ENCODE measurements at places on chromosomes 2 and 18.
A peak's percentile ranks its signal among the peaks of the same experiment; 100 is the strongest.

DNA sequence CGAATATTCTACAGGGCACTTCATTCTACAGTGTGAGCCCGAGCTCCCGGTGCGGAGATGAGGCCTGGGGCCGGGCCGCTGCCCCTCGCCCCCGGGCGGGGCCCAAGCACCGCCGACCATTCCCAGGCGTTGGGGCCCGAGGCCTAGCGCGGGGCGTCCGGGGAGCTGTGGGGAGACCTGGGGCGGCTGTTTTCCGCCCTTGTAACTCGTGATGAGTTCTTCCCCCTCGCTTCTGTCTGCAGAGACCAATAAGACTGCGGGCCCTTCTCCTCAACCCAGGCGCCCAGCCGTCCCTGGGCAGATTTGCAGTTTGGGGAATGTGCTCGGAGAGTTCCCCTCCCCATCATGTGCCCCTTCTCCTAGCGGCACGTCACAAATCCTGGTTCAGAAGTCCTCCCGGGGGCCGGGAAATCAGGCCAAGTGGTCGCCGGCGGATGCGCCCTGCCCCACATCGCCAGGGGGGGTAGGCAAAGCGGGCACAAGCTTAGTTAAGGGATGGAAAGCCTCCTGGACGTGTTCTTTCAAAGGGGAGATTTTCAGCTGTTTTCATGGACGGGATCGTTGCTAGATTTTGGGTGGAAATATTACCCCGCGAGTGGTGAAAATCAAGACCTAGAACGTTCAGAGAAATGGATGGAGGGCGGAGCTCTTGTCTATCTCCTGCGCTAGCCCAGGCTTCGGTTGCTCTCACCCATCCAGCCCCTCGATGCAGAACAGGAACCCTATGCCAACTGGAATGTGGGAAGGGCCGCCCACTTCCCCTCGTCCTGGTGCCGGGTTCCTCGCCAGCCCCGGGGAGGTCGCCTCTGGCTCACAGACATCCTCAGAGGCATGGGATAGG, 18.8 kb upstream of the HAAO start:
- DNase-seq: no peak
- H3K27ac ChIP-seq: peak overlapping the region; percentile 99
- H3K4me1 ChIP-seq: peaks cover 24% of the 10 kb centered on the region
- H3K27me3 ChIP-seq: no peaks in the 10 kb centered on the region
- peaks cover 13% of the 10 kb centered on the region for H3K36me3 ChIP-seq
- peak overlapping the region; percentile 94 for H3K4me3 ChIP-seq

DNA sequence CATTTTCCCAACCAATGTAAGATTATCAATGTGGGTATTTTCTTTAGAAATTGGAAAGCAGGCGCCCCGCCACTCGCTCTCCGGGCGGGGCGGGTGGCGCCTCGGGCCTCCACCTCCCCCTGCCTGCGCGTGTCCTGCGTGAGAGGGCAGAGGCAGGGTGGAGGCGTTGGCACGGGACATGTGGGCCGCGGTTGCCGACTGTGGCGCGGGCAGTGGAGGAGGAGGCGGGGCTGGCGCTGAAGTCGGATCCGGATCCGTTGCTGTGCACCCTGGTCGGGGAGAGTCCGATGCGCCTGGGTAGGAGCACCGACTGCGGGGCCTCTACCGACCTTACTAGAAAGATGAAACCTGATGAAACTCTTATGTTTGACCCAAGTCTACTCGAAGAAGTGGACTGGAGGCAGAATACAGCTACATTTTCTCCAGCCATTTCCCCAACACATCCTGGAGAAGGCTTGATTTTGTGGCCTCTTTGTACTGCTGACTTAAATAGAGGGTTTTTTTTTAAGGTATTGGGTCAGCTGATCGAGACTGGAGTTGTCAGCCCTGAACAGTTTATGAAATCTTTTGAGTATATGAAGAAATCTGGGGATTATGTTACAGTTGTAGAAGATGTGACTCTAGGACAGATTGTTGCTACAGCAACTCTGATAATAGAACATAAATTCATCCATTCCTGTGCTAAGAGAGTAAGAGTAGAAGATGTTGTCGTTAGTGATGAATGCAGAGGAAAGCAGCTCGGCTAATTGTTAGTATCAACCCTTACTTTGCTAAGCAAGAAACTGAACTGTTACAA, 37.9 kb downstream of the PMS1 start:
- H3K27me3 ChIP-seq: no peaks in the 10 kb centered on the region
- no peak overlapping the region for H3K4me3 ChIP-seq
- peaks cover 3% of the 10 kb centered on the region for H3K4me1 ChIP-seq
- H3K27ac ChIP-seq: no peak overlapping the region
- peaks cover 21% of the 10 kb centered on the region for H3K36me3 ChIP-seq

GRCh38 chr2:19203866-19204265, 154.6 kb downstream of the OSR1 start:
- H3K27me3 ChIP-seq: no peaks in the 10 kb centered on the region
- H3K36me3 ChIP-seq: no peaks in the 10 kb centered on the region
- no peak for DNase-seq

GRCh38 chr2:65049010-65049639, 7.1 kb upstream of the CEP68 start:
- H3K36me3 ChIP-seq: peaks cover 9% of the 10 kb centered on the region
- no peak overlapping the region for H3K27ac ChIP-seq
- no peak overlapping the region for H3K4me3 ChIP-seq
- DNase-seq: no peak
- no peaks in the 10 kb centered on the region for H3K27me3 ChIP-seq
- peaks cover 11% of the 10 kb centered on the region for H3K4me1 ChIP-seq

GRCh38 chr2:172079838-172080640, 5.3 kb upstream of the DLX1 start:
- peaks cover 24% of the 10 kb centered on the region for H3K4me1 ChIP-seq
- DNase-seq: no peak
- H3K27me3 ChIP-seq: peaks cover 60% of the 10 kb centered on the region
- peak overlapping the region; percentile 34 for H3K4me3 ChIP-seq
- no peaks in the 10 kb centered on the region for H3K36me3 ChIP-seq

GRCh38 chr18:74141667-74142066, 6.0 kb downstream of the FBXO15 start:
- no peak for DNase-seq
- H3K4me3 ChIP-seq: no peak overlapping the region
- no peaks in the 10 kb centered on the region for H3K4me1 ChIP-seq
- H3K27ac ChIP-seq: no peak overlapping the region

DNA sequence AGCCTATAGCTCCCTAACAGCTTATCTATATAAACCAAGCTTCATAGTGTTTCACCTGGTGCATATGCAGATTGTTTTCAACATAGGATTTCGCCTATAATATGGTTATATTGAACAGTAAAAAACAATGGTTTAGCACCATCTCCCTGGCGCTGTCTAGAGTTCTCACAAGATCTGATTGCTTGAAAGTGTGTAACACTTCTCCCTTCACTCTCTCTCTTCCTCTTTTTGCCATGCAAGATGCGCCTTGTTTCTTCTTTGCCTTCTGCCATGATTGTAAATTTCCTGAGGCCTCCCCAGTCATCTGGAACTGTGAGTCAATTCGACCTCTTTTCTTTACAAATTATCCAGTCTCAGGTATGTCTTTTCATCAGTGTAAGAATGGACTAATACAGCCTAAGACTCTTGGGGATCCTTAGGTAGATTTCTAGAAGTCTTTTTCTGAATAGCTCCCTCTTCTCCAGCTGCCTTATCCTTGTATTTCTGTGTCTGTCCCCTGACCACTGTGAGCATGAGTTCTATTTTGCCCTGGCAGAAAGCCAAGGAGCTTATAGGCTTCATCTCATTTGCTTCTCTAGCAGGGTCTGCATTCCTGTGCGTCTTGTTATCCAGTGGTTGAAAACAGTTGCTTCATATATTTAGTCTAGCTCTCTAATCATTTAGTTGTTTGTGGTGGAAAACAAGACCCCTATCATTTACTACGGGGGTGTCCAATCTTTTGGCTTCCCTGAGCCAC, 401.6 kb downstream of the GPD2 start:
- no peak overlapping the region for H3K27ac ChIP-seq
- H3K27me3 ChIP-seq: no peaks in the 10 kb centered on the region
- H3K4me1 ChIP-seq: no peaks in the 10 kb centered on the region
- no peaks in the 10 kb centered on the region for H3K36me3 ChIP-seq
- no peak for DNase-seq
